Activated CD8-positive, alpha-beta memory T cell treated with anti-CD3 and anti-CD28 coated beads for 24 hours (primary cell): ENCODE measurements at places on chromosomes 5 and 9.
A peak's percentile ranks its signal among the peaks of the same experiment; 100 is the strongest.

- DNase-seq, result peak; percentile 46
Observed at GRCh38 chr5:141523991-141524390, 35.1 kb downstream of the PCDHGC5 start.

DNA sequence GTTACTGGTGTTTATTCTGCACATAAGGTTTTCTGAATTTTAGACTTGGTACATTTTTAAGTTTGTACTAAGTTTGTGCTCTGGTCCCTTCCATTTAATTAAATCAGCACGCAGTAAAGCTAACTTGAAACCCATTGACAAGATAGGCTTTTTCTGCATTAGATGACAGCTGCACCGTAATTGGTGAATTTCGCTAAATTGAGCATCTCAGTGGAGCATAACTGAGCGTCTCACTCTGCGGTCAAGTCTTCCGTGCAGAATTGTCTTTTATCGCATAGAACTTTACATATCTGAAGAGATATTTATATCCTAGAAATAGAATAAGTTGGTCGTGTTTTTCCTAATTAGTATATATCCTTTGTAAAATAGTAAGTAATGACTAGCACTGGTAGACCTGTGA, 4.1 kb downstream of the SUB1 start:
- DNase-seq, result no peak

DNA sequence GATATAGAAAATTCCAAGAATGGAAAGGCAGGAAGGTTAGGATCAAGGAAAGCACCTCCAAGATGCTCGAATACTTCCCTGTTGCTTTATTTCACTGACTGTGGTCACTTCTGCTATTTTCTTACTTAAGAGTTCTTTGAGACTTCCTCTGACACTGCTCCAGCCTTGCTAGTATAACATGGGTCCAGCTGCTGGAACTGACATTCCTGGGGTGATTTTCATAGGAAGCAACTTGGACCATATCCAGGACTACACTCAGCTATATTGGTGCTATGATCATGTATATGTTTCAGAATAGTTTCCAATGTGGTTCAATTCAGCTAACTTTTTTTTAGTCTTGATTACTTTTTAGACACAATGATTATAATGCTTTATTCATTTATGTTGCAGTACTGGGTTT, 81.6 kb upstream of the CKMT2 start:
- no peak for DNase-seq

GRCh38 chr9:130995086-130996011, 13.6 kb upstream of the LAMC3 start:
- no peak for DNase-seq

DNA sequence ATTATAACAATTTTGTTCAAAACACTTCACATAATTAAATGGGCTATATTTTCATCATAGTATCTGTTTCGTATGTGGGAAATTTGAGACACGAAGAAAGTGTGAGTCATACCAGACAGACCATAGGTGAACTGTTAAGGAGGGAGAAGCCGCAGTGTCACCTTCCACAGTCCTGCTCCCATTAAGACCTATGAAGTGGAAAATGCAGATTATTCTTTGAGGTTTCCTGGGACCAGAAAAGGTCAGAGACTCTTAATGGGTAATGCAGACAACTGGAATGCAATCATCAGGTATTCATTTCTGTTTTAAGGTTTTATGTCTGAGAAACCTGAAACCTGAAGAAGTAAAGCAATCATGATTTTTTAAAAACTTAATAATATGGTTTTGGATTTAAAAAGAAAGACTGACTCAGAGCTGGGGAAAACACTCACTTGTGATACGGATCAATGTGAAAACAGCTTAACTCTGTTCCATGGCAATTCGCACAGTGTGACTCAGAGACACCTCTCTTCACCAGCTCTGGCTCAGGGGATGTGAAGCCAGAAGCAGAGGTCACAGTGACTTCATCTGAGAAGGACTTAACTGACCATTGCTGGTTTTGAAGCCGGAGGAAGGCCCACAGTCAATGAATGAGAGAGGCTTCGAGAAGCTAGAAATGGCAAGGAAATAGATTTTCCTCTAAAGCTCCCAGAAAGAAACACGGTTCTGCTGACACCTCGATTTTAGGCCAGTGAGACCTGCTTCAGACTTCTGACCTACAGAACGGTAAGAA, 17.2 kb upstream of the GCNT1 start:
- no peak for DNase-seq

- no peak for DNase-seq
Observed at GRCh38 chr9:78970375-78970774, 601.4 kb upstream of the TLE4 start.

GRCh38 chr5:160162910-160163309, 43.7 kb upstream of the PWWP2A start:
- DNase-seq, result no peak

DNA sequence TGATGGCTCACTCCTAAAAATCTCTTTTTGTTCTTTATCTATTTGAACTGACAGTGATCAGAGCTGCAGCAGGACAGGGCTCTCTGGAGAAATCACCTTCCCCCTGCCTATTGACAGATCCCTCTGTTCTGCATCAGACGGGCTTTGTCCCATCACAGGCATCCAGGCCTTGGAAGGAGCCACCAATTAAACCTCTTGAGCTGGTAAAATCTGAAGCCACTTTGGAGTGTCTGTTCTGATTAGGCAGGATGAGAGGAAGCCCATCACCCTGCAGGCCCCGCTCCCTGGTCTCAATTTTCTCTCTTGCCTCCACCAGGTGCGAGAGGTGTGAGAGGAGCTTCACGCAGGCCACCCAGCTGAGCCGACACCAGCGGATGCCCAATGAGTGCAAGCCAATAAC, 97.7 kb downstream of the PRDM6 start:
- DNase-seq, result no peak

GRCh38 chr5:56270058-56270457, 36.9 kb upstream of the ANKRD55 start:
- DNase-seq, result no peak

DNA sequence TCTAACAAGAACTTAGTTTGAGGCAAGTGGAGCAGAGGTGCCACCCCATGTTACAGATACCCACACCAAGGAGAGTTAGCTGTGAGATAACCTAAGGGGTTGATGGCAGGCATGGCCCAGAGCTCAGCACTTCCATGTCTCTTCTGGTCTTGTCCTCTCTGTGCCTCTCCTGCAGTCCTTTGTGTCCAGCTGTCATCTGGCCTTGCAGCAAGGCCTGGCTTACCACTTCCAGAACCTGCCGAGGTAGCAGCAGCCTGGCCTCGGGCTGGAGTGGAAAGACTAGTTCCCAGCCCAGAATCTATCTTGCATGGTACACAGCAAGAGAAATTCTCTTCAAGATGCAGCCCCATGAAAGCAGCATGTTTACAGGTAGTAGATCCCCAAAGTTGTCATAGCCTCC, 41.5 kb downstream of the PIP5K1B start:
- DNase-seq, result no peak

DNA sequence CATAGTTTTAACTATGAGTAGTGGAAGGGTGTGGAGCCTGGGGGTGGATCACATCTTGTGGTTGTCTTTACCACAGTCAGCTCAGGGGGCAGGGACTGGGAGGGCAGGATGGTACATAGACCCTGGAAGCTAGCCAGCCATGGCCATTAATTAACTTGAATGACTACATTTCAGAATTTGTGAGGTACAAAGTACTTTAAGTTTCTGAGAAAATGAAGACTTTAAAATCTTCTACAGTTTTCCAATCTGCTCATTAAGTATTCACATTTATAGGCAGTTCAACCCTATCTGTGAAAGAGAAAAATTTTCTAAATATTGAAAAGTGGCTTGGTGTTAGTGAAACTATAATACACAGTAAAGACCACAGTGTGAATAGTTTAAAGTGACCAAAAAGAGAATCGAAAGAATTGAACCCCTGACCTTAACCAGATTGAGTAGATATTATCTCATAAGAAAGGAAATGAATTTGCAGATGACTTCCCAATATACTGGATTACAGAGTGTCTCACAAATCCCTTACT, 234.2 kb upstream of the MEF2C start:
- DNase-seq, result no peak

GRCh38 chr9:121322037-121322736, 47.9 kb downstream of the STOM start:
- no peak for DNase-seq
